ENCODE measurements at places on chromosomes 5 and 9. TPM values are rescaled to one million over a fixed set of nuclear protein-coding genes. Genes with fewer than 3 reads are reported as not detected.

The FAM114A2 gene
- 47.3 TPM for total RNA-seq

The IFNA13 gene
- total RNA-seq, result not detected

The NTNG2 gene
- total RNA-seq, result 4.7 TPM

The FST gene
- 77.1 TPM for total RNA-seq

The C7 gene
- total RNA-seq, result 1,610 TPM

The SPINK7 gene
- not detected for total RNA-seq

The MTMR12 gene
- 19.0 TPM for total RNA-seq

The CSF1R gene
- not detected for total RNA-seq

The AQP7 gene
- total RNA-seq, result not detected

The ADAMTS16 gene
- not detected for total RNA-seq

The ZFP2 gene
- total RNA-seq, result under 0.01 TPM

The OMD gene
- total RNA-seq, result 9.1 TPM

The OTP gene
- not detected for total RNA-seq

The MLANA gene
- total RNA-seq, result not detected

The ARL14EPL gene
- total RNA-seq, result not detected

The UHRF2 gene
- 23.8 TPM for total RNA-seq

The KIAA0825 gene
- total RNA-seq, result 2.3 TPM

The SLC6A3 gene
- total RNA-seq, result not detected

The ACSL6 gene
- total RNA-seq, result not detected

The LRRC19 gene
- not detected for total RNA-seq

The C9orf85 gene
- total RNA-seq, result 15.6 TPM

The PNPLA7 gene
- total RNA-seq, result 0.81 TPM

The RASGRF2 gene
- total RNA-seq, result 0.18 TPM

The MRPS2 gene
- total RNA-seq, result 62.5 TPM

The STK32A gene
- 0.18 TPM for total RNA-seq

The DIPK1B gene
- 20.1 TPM for total RNA-seq

Data from cardiac atrium fibroblast (primary cell).